ENCODE measurements at places on chromosomes 5 and 9.

- DNase-seq, result no peak
Measured at GRCh38 chr9:126125992-126126409, 200.6 kb upstream of the MVB12B start.

GRCh38 chr5:135462304-135462703, 10.2 kb upstream of the TIFAB start:
- DNase-seq, result no peak

DNA sequence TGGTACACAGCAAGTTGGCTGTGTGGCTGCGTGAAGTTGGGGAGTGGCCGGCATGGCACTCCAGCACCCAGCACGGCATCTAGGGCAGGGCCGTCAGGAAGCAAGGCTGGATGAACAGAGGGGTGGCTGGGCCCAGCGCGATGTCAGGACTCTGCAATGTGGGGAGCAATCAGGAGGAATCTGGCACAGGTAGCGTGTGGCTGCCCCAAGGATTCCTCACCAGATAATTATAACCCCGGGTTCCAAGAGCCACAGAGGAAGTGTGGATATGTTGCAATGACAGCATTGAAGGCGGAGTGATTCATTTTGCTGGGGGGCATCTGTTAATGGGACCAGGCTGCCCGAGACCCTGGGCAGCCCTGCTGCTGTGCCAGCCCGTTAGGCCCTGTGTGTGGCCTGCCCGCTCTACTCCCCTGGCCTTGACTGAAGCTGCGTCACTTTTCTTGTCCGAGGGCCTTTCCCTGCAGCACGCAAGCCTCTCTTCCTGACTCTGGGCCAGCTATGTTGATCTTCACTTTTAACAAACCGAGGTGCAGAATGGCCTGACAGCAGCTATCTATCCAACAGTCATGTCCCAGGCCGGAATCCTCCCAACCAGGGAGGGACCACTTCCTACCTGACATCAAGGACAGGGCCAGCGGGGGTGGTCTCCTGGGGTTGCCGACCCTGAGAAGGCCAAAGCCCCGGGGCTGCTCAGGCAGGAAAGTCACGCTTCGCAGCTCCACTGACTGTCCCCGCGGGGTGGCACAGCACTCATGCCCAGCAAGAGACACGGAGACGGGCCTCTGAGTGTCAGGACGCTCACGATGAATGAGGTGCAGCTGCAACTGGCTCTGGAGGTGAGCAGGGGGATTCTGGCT, 118.0 kb upstream of the PHYKPL start:
- DNase-seq, result no peak

- DNase-seq, result no peak
Measured at GRCh38 chr5:15650266-15650665, 150.3 kb downstream of the FBXL7 start.
